Activated CD4-positive, alpha-beta T cell treated with anti-CD3 and anti-CD28 coated beads, Interleukin-2, Interleukin-6, amounts not matched to agents 100 ng/mL and 50 ng/mL, durations not matched to agents 16 hours and 8 hours (primary cell): ENCODE measurements at places on chromosomes 1 and 21.

DNA sequence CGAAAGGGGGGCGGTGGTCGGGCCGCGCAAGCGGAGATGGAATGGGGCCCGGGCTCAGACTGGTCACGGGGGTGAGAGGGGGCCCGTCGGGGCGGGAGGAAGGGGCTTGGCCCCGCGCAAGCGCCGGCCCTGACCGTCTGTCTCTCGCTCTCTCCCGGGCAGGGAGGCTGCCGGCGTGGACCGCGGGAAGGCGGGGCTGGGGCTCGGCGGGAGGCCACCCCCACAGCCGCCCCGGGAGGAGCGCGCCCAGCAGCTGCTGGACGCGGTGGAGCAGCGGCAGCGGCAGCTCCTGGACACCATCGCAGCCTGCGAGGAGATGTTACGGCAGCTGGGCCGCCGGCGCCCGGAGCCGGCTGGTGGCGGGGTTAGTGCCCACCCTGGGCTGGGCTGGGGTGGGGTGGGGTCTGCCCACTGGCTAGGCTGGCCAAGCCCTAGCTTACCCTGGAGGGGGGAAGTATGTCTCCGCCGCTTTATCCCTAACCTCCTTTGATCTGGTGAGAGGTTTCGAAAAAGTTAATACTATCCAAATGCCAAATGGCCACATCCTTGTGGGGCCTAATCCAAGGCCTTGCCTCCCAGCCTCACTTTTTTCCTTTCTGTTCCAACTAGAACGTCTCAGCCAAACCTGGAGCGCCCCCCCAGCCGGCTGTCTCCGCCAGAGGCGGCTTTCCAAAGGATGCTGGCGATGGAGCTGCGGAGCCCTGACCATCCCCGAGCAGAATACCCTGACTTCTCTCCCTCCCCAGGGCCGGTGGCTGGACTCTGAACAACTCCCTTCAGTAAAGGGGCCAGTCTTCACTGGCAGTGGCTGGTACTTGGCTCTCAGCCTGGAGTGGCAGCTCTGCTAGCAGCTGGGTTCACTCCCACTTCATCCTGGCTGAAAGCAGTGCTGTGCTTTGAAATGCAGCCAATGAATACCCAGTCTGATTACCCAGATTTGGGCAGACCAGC lies 636 bp upstream of the YRDC start:
- DNase-seq: peak; percentile 62

DNA sequence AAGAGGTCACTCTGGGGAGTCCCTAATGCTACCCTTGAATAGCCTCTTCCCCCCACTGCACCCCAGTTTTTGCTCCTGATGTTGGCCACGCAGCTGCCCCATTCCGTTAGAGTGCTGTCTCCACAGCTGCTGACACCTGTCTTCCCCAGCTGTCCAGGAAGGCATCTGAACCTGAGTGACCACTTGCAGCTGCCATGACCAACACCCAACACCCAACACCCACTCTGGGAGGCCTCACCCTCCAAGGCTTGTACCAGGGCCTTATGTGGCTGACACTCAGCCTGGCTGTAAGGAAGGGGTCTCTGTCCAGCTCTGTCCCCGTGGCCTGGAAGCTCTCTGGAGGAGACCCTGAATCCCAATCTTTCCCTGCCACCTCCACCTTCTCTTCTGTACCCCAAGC lies 26.7 kb upstream of the LDLRAP1 start:
- DNase-seq: no peak

GRCh38 chr1:192171123-192171522 lies 12.9 kb downstream of the RGS18 start:
- DNase-seq: no peak

DNA sequence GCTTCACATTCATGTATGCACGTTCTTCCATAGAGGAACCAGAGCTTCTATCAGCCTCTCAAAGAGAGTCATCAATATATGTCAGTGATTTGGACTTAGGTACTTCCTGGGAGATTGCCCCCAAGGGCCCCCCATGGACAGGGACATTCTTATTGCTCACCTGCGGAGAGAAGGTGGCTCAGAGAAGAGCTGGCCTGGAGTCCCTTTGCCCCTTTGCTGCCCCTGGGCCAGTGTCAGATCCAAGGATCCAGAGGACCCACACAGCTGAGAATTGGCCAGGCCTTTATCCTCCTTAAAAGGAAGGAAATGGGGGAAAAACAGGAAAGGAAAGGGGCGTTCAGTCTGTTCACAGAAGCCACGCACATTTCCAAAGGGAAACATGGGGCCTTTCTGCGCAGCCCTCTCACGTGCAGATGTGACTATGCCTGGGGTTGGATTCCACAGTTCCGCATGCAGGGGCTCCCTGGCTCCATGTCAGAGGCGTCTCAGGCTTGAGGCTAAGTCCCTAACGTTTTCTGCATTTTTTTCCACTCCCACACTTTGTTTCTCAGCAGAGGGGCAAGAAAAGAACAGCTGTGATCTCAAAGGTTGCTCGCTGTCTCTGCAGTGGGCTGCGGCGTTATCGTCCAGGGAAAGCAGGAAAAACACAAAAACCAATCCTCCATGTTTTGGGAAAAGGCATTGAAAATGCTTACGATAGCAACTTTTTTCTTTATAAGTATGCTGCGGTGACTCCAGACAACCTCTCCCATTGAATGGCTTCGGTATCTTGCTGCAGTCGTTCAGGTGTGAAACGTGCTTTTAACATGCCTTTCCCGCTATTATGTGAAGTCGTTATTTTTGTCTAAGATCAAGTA lies 5.9 kb downstream of the C1orf226 start:
- DNase-seq: no peak

DNA sequence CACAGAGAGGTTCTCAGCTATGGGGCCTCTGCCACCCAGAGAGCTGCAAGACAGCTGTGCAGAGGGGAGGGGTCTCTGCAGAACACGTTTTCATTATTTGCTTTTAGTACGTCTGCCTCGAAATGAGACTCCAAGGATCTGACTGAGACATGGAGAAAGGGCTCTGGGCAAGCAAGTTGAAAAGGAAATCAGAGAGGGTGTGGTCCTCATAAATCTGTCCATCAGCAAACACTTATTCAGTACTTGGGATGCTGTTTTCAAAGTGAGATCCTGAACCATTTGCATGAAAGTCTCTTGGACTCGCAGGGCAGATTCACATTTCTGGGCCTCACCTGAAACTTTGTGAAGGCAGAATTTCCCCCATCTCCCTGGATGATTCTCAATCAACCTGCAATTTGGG lies 197.4 kb upstream of the GALNT2 start:
- no peak for DNase-seq

- no peak for DNase-seq
These were observed 41.5 kb upstream of the NEXN start for GRCh38 chr1:77846966-77847365.

DNA sequence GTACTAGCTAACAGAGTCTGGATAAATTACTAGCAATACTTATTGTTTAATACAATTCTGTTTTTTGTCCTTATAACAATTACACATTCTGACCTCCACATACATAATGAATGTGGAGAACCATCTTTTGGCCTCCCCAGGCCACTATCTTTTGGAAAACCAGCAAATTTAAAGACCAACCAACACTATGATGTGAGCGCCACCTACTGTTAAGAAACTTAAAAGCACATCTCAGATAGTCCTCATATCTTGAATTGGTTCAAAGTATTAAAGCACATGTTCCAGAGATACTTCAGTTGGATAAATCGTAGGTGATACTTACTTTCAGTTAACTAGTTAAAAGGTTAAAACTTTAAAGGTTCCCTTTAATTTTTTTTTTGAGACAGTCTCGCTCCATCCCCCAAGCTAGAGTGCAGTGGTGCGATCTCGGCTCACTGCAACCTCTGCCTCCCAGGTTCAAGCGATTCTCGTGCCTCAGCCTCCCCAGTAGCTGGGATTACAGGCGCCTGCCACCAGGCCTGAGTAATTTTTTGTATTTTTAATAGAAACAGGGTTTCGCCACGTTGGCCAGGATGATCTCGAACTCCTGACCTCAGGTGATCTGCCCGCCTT lies 29.3 kb upstream of the USP1 start:
- peak; percentile 59 for DNase-seq

- DNase-seq: no peak
These were observed 101.6 kb upstream of the BACE2 start for GRCh38 chr21:41066086-41066938.

- no peak for DNase-seq
These were observed 39.0 kb upstream of the CASZ1 start for GRCh38 chr1:10835421-10835820.

DNA sequence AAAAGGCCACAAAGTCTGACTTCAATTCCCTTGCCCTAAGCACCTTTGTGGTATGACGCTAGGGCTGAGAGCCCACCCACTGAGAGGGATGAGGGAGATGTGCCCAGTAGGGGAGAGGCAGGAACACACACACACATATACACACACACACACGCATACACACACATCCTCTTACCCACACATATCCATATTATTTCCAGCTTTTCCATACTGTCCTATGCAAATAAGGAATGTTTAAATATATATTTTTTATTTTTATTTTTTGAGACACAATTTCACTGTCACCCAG lies 3.0 kb downstream of the RAB25 start:
- DNase-seq: no peak

- DNase-seq: no peak
These were observed 1604.7 kb downstream of the PLA2G4A start for GRCh38 chr1:188433425-188433824.

DNA sequence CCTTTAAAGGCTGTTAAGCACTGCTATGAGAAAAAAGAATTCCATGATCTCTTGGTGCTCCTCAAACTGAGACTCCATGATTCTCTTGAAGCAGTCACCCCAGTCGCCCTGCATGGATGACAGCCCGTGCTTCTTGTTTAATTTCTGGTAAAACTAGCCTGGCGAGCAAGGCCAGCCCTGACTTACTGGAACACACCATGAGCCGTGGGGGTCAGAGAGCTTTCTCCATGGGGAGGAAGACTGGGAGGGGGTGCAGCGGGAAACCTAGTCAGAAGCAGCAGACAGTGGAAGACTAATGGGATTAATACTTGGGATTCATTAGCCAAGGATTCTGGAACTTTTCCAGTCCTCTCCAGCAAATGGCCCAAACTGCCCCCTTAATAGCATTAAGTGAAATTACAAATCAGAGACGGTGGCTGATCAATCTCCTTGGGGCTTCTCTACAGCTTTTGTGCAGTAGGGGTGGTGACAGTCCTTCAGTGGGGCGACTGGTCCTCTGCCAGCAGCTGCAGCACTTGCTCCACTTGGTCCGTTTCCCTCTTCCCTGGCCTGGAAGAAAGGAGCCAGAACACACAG lies 57.2 kb upstream of the LRRN2 start:
- no peak for DNase-seq

DNA sequence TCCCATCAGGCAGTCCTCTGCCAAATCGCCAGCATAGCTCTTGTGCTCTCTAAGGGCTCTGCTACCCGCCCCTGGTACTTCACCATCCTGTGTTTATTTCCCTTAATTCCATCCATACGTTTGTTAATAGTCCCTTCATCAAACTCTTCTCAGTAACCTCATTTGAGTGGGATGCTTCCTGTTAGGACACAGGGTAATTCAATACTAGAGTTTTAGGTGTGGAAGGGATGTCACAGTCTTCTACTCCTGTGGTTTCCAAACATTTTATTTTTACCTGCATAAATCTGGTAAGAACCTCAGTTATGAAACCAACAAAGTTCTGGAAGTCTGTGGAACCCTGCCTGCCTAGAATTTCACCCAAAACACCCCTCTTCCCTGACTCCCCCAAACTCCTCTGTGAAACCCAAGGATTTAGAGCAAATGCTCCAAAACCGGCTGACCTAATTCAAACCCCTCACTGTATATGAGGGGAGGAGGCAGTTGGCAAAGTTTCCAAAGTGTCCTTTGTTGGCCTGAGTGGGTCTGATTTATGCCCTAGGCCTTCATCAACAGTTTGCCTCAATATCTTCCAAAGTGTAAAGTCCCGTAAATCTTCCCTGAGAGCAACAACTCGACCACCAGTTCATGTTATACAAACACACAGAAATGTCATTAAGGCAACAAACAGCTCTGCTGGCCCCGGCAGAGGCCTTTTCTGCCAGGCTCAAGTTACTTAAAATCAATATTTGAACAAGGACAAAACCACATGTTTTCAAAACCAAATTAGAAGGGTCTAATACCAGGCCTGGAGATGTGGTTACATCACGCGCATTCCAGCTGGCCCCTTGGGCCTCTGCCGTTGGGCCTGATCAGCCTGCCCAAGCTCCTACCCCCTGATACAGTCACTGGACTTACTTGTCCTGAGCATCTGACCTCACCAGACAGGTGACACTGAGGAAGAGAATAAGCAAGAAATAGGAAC lies 82.4 kb upstream of the FGGY start:
- no peak for DNase-seq

GRCh38 chr1:28439320-28439719 lies 66.5 kb upstream of the RCC1 start:
- peak; percentile 32 for DNase-seq

GRCh38 chr1:166808952-166809351 lies 30.3 kb upstream of the POGK start:
- DNase-seq: no peak

DNA sequence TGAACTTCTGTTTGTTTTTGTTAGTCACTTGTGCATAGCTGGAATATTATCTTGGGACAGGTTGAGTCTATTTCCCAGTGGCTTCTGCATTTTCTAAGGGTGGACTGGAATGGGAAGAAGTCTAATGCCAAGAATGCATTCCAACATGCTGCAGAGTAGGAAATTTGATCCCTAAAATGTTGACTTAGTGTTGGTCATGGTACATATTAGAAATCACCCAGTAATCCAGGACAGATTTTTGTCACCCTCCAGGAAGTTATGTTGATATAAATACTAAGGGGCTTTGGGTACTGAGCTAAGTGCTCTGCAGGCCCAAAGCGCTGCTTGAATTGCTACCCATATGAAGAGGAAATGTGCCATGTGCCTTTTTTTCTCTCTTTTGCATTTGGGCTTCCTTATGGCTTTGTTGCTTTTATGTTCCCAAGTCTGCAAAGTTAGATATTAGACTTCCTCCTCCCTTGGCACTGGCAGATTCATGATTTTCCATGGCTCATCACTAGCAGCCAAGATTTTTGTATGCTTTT lies 10.0 kb downstream of the ARID1A start:
- no peak for DNase-seq

DNA sequence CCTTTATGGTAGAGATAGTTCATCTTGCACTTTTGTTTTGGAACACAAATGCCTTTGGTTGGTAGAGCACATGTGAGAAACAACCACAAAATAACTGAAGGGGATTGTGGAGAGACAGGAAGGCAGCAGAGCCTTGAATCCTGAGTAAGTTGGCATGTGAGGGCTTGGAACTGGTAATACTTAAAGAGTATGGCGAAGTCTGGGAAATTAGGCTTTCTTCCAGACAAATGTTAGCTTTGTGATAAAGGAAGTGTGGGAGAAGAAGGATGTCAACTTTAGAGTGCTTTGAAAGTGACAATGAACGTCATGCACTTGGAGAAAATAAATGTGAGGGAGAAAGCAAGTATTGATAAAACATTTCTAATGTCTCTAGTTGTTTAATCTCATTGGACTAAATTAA lies 476.3 kb upstream of the ZRANB2 start:
- DNase-seq: no peak

GRCh38 chr1:84975035-84975434 lies 21.9 kb downstream of the MCOLN2 start:
- DNase-seq: no peak

DNA sequence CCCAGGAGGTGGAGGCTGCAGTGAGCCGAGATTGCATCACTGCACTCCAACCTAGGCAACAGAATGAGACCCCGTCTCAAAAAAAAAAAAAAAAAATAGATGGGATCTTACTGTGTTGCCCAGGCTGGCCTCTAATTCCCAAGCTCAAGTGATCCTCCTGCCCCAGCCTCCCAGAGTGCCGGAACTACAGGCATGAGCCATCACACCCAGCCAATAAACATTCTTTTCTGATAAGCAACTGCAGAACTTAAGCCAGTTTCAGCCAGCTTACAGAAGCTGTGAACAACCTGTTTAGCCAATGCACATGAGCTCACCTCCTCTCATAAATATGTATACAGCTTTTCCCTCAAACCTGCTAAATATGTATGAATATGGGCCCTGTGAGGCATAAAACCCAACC lies 3.1 kb upstream of the MIIP start:
- DNase-seq: no peak
